ENCODE measurements at places on chromosomes 2 and 18.

- no peak for DNase-seq
Observed at GRCh38 chr2:188919824-188920223, 54.3 kb upstream of the COL3A1 start.

- DNase-seq: no peak
Observed at GRCh38 chr2:206520450-206520849, 77.1 kb downstream of the ADAM23 start.

DNA sequence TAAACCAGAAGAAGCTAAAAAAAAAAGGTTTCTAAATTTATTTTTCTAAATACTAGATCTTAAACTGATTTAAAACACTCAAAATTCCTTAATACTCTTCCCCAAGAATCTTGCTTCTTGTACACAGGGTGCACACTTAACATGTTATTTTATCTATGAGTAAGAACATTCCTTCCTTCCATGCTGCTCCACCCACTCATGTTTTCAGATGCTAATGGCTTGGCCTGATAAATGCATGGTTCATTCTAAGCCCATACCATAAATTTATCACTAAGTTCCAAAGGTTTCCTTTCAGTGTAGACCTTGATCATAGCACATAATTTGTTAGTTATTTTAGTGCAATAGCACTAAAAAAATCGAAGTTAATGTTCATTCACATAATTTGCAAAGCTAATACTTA lies 8.1 kb downstream of the FBXO48 start:
- no peak for DNase-seq

DNA sequence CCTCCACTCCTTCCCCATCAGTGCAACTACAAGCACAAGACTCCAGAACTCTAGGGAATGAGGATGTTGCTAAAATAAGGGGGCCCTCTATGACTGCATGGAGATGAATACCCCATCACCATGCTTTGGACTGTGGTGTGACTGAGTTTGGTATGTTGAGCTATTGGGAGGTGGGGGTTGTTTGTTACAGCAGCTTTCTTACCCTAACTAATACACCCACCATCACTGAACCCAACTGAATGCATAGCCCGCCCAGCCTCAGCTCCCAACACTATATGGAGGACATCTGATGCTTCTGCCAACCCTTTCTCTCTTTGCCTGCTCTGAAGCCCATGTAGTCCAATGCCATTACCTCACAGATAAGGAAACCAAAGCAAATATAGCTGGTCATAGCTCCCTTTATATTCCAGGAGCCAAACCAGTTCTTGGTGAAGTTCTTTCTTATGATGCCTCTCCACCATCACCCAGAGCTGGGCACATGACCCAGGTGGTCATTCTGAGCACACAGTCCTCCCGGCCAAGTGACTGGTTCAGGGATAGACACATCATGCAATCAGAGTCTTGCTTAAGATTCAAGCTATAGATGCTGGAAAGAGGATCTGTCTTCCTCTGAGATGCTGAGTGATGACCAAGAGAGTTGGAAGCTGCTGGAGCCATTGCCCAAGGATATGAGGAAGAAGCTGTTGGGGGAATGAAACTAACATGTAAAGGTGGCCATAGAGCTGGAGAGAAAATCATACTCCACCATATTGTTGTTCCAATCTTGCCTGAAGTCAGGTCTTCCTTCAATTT lies 155.6 kb upstream of the HAAO start:
- DNase-seq: no peak

DNA sequence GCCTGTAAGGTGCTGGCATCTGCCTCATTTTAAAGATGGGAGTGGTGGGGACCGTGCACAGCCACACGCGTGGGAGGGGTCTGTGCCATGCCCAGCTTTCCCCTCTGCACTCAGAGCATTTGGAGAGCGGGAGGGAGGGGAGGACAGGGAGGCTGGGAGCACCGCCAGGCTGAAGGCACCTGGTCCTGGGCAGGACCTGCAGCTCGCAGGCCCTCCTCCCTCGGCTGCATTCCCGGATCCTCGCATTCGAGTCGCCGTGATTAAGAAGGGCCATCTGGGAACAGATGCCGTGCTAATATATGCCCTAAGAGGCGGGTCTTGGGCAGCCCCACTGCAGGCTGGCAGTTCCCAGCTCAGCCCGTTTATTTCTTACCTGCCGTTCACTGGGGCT lies 84.0 kb downstream of the PTGR3 start:
- DNase-seq: no peak

Measured in ecto neural progenitor cell (in vitro differentiated cells).